ENCODE measurements at places on chromosomes 5 and 9. TPM values are rescaled to one million over a fixed set of nuclear protein-coding genes. Genes with fewer than 3 reads are reported as not detected.

GRCh38 chr5:156411185-156411613 is 84.2 kb downstream of the SGCD start:
- no peak for DNase-seq

- no peak for DNase-seq
These were observed 24.1 kb downstream of the TENT4A start for GRCh38 chr5:6737043-6737941.

Gene LYRM7
- 12.3 TPM for total RNA-seq

DNA sequence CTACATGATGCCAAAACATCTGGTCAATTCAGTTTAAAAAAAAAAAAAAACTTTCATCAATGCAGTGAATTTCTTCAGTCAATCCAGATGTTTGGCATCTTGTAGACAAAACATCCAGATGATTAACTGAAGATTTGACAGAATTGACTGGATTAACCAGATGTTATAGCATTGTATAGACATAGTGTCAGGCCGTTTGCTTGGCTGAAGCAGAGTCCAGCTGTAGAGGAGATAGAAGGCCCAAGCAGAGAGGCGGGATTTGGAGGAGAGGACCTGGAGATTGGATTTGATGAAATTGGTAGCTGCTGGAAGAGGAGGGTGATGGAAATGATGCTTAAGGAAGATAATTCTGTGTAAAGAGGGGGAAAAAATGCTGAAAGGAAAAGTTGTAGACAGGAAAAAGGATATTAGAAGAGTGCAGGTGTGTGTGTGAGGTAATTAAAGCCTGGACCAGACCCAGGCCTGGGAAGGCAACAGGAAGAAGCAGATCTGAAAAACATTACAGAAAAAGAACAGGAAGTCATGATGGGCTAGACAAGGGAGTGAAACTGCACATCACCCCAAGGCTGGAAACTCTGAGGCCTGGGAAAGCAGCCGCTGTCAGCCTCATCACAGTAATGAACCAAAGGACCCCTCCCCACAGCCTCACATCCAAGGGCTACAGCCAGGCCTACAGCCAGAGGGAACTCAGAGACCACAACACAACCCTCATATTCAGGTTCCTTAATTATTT is 258.3 kb downstream of the CWC27 start:
- DNase-seq = no peak

DNA sequence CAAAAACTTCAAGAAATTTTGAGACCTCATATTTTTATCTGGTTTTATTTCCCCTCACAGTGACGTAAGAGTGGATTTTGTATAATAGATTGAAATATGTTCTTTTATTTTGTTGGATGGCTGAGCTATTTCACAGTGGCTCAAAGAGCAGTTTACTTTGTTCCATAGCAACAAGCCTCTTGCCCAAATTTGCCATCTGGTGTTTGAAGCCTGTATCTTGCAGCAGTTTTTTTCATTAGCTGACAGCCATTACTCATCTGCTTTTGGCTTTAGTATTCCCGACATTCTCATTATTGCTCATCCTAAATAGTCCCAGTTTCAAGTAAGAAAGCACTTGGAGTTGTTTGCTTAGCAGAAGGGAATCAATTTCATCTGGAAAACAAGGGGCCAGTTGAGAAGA is 36.3 kb downstream of the GDA start:
- no peak for DNase-seq

GRCh38 chr9:93022721-93023520 is 35.6 kb upstream of the SUSD3 start:
- DNase-seq = no peak

GRCh38 chr5:43039471-43040286 is 440 bp downstream of the ANXA2R start:
- DNase-seq = peak; percentile 76

DNA sequence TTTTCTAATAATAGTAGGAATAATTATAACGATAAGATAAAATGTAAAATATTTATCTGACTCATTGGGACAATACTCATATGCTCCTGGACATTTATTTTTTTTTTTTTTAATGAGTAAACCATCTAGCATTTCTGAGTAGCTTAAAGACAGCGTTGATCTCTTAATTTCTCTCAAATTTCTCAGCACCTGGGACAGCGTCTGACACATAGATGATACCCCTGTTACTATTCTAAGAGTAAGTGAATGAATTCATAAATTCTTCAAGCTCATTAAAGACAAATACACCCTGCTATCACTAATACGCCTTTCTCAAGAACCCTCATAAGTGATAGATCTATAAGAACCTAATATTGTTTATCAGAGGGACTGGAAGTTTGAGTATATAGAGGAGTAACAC is 12.0 kb upstream of the HTR4 start:
- DNase-seq = no peak

DNA sequence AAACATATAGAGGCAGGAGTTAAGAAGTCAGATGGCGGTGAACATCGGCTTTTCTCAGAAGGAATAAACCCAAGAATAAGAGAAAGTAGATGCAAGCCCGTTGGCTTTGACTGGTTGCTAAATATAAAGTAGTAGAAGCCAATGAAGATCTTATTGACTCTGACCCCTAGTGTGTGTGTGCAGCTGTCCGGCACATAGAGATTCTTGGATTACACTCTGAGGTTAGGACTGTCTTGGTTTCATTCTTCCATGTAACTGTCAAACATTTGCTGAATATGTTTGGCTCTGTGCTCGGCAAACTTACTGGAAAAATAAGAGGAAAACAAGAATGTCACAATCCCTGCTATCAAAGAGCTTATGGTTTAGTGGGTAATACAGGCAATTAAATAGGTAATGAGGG is 54.9 kb downstream of the ASTN2 start:
- DNase-seq = no peak

DNA sequence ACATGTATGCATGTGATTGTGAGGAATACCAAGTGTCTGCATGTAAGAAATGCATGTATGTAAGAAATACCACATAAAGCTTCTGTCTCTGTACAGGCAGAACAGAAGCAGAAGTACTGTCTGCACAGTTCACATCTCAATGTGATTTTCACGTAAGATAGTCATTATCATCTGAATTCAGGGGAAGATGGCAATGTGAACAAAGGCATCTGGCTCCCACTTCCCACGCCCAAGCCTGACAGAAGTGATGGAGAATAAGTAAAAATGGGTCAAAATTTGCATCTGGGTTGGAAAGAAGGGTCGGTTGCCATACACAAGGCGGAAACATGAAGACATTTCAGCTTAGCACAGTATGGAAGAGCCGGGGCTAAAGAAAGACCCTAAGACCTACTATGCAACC is 71.7 kb downstream of the SUSD1 start:
- DNase-seq = no peak

GRCh38 chr9:73219985-73220626 is 68.4 kb downstream of the ANXA1 start:
- no peak for DNase-seq

DNA sequence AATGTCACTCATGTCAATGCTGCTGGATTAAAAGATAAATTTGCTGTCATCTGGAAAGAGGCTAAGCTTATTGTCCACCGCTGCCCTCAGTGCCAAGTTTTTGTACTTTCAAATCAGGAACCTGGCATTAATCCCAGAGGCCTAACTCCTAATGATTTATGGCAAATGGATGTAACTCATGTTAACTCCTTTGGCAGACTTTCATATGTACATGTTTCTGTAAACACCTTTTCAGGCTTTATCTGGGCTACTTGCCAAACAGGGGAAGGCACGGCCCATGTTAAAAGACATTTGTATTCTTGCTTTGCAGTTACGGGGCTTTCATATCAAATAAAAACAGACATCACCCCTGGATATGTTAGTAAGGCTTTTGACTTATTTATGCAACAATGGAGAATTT is 608.0 kb upstream of the ACO1 start:
- DNase-seq = no peak

Gene FOXD4L4
- not detected for total RNA-seq

Gene TAF11L5
- total RNA-seq = not detected

Gene LRRC19
- 116 TPM for total RNA-seq

Gene ECSCR
- 4.5 TPM for total RNA-seq

DNA sequence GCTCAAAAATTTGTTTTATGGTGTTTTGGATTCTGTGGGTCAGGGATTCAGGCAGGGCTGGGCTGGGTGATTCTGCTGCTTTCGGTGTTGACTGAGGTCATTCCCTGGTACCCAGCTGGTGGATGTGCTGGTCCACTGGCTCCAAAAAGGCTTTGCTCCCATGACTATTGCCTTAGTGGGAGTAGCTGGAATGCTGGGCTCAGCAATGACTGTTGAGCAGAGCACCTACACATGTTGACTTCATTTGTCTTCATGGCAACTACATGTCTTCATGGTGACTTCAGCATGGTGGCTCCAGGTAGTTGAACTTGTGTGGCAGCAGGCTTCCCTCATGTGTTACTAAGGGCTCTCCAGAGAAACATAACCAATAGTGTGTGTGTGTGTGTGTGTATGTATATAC is 297.2 kb downstream of the DOCK8 start:
- DNase-seq = no peak

DNA sequence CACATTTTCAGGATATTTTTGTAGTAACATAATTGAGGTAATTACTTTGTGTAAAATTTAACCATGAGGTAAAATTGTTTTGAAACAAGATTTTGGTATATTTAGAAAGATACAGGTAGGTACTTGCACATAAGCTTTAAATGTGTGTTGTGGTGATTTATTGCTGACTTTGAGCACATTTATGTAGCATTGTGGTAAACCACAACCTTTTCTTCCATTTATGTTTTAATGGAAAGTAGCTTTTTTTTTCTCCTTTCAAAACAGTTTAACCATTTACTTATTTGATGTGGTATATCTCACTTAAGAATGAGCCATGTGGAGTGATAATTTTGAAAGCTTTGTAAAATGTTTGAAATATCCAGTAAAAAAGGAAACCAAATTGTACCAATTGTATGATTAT is 35.6 kb downstream of the FCHO2 start:
- DNase-seq = no peak

Gene CNTFR
- total RNA-seq = 6.4 TPM

Gene MOB3B
- total RNA-seq = 47.1 TPM

- no peak for DNase-seq
These were observed 1975.3 kb upstream of the CDH6 start for GRCh38 chr5:29218138-29218537.

Gene GKAP1
- 4.0 TPM for total RNA-seq

GRCh38 chr9:82020331-82020730 is 31.8 kb downstream of the SPATA31D1 start:
- DNase-seq = no peak

- no peak for DNase-seq
These were observed 36.8 kb upstream of the CDH6 start for GRCh38 chr5:31156631-31157160.

- no peak for DNase-seq
These were observed 147.0 kb downstream of the CSNK1G3 start for GRCh38 chr5:123659011-123659410.

DNA sequence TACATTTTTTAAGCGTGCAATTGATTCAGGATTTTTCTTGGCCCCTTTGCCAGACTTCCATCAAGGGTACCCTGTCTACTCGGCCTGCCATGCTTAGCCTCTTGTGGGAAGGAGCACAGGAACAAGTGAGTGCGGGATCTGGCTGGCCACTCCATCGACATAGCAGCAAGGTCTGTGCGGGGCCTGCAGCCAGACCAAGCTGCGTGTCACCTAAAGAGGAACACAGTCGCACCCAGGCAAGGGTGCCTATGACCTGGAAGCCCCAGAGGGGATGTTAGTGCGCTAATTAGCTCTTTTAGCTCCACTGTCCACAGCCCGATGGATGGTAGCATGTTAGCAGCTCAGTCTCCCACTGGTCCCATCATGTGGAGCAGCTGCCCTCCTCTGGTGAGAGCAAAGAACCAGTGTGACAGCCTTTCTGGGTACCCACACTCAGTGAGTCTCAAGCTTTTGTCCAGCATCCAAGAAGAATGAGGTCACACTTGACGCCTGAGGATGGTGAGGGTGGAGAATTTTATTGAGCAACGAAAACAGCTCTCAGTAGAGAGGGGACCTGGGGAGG is 38.7 kb downstream of the FTMT start:
- no peak for DNase-seq

GRCh38 chr9:14031060-14031414 is 282.9 kb downstream of the NFIB start:
- DNase-seq = no peak

Gene CDK7
- 22.1 TPM for total RNA-seq

GRCh38 chr5:36481454-36482120 is 124.8 kb upstream of the SLC1A3 start:
- DNase-seq = no peak

GRCh38 chr5:113759505-113759904 is 246.0 kb downstream of the YTHDC2 start:
- no peak for DNase-seq

Gene FGD3
- total RNA-seq = 3.6 TPM

DNA sequence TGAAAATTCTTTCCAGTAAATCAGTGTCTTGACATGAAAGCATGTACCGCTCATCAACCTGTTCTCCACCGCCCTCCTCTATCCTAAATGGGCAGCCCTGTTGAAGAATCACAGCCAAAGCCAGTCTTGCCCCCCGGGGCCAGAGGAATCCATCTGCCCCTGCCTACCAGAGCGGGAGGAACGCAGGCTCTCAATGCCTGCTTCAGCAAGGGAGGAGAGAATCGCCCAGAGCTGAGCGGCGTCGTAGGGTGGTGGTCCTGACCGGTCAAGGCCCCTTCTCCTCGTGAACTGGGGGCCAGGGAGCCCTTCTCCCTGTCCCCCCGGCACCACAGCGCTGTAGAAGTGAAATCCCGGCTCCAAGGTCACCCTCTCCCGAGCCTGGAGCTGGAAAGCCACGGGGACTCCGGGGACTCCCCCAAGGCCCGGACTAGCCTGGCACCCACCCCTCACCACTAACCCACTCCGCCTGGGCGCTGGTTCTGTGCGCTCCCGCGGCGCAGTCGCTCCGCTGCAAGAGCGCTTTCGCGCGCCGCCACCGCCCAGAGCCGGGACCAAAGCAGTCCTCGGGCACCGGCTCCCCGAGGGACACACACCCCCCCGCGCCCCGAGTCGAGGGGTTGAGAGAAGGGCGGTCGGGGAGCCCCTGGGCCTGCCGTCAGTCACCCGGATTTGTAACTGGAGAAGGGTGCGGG is 718 bp upstream of the TMEM215 start:
- no peak for DNase-seq

GRCh38 chr5:107704681-107705401 is 34.1 kb upstream of the EFNA5 start:
- no peak for DNase-seq

DNA sequence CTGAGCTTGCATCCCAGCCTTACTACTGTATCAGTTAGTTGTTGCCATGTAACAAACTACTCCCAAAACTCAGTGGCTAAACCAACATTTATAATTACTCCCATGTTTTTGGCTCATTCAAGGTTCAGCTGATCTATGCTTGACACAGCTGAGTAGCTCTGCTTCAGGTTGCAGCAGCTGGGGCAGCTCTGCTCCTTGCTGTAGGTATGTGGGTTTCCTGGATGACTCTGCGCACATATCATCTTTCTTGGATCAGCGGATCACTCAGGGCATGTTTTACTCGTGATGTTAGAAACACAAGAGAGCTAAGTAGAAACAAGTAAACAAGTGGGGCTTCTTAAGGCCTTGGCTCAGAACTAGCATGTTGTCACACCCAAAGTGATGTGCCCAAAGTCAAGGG is 15.1 kb downstream of the TEK start:
- no peak for DNase-seq
